Fibroblast of the aortic adventitia (primary cell): ENCODE measurements at places on chromosomes 1 and 21. TPM values are rescaled to one million over a fixed set of nuclear protein-coding genes. Genes with fewer than 3 reads are reported as not detected.

DNA sequence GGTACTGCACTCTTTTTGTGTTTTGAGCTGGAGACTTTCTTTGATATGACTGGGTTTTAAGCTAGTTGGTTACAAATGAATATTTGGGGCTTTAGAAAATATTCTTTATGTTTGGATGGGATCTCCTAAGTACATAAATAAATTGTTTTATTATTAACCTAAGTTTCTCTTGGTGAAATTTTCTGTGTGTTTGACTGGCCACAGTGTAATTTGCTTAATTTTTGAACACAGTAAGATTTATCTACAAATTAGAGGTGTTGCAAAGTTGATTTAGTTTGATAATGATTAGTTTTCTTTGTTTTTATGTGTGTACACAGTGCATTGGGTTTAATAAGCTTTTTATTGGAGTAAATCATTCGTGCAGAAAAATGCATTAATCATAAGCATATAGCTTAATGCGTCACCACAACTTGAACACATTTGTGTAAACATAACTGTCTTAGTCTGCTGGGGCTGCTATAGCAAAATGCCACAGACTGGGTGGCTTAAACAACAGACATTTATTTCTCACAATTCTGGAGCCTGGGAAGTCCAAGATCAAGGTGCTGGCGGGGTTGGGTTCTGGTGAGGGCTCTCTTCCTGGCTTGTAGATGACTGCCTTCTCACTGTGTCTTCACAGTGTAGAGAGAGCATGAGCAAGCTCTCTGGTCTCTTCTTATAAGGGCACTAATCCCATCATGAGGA lies 17.4 kb upstream of the SLC6A9 start:
- peak; percentile 39 for DNase-seq

GRCh38 chr1:204257446-204257845 lies 43.7 kb upstream of the GOLT1A start:
- DNase-seq: no peak

DNA sequence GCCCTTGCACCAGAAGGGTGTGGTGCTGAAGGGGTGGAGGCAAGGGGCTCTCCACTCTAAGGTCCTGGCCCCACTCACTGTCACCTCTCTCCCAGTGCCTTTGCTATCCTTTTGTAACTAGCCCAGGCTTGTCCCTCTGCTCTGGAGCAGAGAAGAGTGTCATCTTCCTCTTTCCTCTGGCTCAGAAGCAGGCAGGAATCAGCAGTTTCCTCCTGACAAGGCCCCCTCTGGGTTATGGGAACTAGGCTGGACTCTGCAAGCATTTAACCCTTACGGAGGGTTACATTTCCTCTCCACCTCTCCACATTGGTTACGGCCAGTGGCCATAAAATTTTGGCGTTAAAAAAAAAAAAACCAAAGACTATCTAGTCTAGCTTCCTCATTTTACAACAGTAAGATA lies 30.4 kb downstream of the PLXNA2 start:
- no peak for DNase-seq

DNA sequence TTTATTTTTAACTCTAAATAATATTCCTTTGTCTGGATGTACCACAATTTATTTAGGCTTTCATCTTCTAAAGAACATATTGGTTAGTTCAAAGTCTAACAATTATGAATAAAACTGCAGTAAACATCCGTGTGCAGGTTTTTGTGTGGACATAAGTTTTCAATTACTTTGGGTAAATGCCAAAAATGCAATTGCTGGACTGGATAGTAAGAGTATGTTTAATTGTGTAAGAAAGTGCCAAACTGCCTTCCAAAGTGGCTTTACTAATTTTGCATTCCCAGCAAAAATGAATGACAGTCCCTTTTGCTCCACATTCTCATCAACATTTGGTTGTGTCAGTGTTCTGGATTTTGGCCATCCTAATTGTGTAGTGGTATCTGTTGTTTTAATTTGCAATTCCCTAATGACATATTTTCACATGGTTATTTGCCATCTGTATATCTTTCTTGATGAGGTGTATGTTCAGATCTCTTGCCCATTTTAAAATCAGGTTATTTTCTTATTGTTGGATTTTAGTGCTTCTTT lies 113.8 kb downstream of the DPYD start:
- no peak for DNase-seq

DNA sequence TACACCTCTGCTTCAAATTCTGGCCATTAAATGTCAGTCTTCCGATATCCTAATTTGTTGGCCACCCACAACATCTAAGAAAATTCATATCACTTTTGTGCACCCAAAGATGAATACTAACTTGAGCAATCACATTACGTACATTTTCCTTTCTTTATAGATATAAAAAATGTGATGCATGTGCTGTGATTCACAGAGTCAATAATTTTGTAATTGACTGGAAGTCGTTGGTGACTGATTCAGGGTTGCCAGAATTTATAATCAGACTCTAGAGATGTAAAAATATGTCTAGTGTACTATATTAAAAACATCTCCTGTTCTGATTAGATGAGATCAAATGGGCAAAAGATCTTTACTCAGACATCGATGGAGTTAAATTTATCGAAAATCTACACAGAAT lies 150.0 kb upstream of the KCTD3 start:
- DNase-seq: no peak

GRCh38 chr21:31618696-31619430 lies 40.6 kb upstream of the SOD1 start:
- DNase-seq: no peak

GRCh38 chr1:92095874-92096273 lies 15.7 kb downstream of the BTBD8 start:
- DNase-seq: no peak

DNA sequence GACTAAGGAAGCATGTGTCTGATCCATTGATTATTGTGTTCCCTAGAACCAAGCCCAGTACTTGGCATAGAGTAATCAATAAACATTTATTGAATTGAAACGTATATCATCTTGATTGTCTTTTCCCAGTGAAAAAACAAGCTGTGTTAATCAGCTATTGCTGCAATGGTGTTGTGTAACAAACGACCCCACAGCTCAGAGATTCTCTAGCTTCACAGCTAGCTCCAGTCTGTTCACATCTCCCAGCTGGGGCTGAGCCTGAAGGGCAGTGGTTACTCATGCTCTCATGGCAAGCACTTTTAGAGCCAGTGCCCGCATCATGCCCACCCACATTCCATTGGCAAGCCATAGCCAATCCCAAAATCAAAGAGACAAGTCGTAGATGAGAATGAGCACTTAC lies 237.4 kb upstream of the RAB4A start:
- no peak for DNase-seq

- no peak for DNase-seq
These were observed 101.0 kb downstream of the MRPL39 start for GRCh38 chr21:25506261-25506660.

DNA sequence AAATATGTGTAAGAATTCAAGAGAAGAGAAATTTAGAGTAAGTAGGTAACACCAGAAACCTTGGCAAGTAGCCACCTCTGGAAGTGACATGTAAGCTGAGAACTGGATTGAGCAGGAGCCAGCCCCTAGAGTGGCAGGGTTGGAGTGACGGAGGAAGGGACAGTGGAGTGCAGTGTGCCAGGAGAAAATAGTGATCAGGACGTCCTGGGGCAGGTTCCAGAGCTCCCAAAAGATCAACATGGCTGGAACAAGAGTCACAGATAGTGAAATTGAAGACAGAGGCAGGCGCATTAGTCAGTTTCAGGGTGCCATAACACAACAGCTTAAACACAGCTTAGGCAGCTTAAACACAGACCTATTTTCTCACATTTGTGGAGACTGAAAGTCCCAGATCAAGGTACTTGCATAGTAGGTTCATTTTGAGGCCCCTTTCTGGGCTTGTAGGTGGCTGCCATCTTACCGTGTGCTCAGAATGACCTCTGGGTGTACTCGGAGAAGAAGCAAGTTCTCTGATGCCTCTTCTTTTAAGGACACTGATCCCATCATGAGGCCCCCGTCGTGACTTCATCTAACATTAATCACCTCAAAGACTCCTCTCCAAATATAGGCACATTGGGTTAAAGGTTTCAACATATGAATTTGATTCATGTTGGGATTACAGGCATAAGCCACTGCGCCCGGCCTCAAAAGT lies 37.2 kb downstream of the GNPAT start:
- DNase-seq: no peak

- no peak for DNase-seq
These were observed 97.5 kb upstream of the KCNJ6 start for GRCh38 chr21:38013741-38014140.

DNA sequence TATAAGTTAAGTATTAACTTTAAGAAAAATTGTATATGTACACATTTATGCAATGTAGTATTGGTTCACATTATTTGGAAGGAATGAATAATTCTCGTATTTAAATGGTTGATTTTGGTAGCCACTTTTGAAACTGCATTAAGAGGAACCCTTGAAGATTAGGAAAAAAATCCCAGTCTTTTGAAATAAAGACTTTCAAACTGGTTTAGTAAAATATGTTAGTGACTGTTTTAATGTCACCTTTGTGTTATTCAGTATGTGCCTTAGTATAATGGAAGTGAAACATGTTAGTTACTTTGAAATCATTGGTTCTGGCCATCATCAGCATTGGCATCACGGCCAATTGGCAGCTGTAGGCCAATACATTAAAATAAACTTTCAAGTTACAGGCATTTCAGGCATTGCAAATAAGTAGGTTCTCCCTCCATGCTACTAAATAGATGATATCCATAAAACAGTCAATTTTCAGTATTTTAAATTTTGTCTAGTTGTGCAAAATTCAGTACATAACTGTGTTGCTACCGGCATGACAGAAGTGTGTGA lies 4.4 kb downstream of the MIER1 start:
- DNase-seq: no peak

DNA sequence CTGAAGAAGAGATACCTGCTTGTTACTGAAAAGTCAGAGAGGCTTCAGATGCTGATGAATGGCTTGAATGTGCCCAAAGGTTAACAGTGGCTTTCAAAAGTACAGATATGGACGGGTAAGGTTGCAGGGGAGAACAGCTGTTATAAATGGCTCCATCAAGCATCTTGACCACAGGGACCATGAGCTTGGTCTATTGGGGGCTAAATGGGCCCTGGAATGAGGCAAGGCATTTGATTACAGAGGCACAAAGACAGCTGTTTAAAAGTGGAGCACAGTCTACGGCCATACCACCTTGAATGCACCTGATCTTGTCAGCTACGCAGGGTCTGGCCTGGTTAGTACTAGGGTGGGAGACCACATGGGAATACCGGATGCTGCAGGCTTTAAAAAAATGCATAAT lies 48.3 kb downstream of the C1orf198 start:
- DNase-seq: no peak

- DNase-seq: no peak
These were observed 50.2 kb downstream of the PCNX2 start for GRCh38 chr1:233245191-233245765.

DNA sequence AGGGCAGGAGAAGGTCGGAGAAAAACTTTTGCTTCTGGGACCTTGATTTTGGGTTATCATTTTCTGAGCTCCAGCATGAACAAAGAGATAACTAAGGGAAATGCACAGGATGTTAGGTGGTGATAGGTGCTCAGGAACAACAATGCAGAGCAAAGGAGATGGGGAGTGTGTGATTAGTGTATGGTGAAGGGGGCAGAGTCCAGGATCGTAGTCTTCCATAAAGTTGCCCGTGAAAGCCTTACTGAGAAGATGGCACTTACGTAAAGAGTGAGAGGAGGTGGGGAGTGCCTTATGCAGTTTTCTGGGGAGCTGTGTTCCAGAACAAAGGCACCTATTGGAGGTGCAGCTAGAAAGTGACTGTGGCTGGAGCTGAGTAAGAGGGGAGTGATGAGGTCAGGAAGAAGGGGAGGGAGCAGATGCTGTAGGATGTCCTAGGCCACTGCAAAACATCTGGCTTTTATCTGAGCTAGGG lies 11.6 kb downstream of the KCNK1 start:
- no peak for DNase-seq

- DNase-seq: no peak
These were observed 253.1 kb downstream of the SDCCAG8 start for GRCh38 chr1:243508943-243509342.

- no peak for DNase-seq
These were observed 548 bp upstream of the CDC20 start for GRCh38 chr1:43358121-43358745.

DNA sequence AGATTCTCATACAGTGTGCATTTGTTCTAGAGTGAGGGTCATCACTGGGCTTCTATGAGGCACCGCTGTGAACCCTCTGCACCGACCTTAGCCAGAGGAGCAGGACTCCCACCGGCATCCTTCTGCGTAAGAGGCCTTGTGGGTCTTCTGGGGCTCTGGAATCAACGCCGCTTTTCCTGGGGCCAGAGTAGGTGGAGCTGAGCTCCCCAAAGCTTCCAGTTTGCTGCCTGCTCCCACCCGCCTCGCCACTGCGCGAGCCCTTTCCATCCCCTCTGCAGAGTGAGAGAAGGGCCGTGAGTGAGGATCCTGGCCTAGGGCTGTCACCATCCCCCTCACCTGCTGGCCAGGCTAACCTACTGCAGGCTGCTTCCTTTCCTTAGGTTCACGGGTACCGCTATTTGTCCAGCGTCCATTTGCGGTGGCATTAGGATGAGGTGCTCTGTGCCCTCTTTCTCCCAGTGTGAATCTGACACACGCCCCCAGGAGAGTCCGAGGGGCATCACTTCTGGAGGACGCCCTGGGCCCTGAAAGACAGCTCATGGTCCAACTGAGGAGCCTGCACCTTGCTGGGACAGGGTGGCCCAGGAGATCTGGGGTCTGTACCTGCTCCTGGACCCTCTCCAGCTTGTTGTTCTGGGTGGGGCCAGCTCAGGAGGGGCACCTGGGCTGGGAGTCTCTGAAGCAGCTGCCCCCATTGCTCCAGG lies 36.2 kb downstream of the UMODL1 start:
- no peak for DNase-seq

GRCh38 chr1:43993206-43993914 lies 2.0 kb downstream of the CCDC24 start:
- no peak for DNase-seq

DNA sequence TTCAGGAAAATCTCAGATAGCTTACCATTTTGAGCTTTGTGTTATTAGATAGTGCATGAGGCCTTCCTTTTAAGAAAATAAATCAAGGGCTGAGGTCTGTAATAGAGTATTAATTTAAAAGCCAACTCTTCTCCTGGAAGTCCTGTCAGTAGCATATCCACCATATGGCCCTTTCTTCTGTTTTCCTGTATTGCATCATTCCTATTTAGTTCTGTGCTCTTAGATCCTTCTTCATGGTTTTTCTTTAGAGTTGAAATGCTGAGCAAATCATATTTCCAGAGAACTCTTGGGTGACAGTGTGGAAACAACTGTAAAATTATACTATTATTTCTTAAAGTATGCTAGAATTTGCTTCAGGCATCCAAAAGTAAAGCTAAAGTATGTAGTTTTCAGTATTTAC lies 91.7 kb downstream of the TTC3 start:
- peak; percentile 47 for DNase-seq

Gene BNIPL
- 0.18 and 0.33 TPM in 2 replicates for total RNA-seq

Gene NTNG1
- 2.0 and 20.9 TPM in 2 replicates for total RNA-seq

Gene ATP1A2
- 0.27 TPM in 1 of 2 replicates, not detected in the other for total RNA-seq

Gene TMEM61
- 0.18 TPM in 1 of 2 replicates, not detected in the other for total RNA-seq

Gene AJAP1
- total RNA-seq: under 0.01 and 0.57 TPM in 2 replicates

Gene SLC25A34
- 0.54 and 0.65 TPM in 2 replicates for total RNA-seq

Gene ZC3H12A
- total RNA-seq: 5.3 and 8.2 TPM in 2 replicates

Gene ZSWIM5
- total RNA-seq: 0.49 and 4.7 TPM in 2 replicates

Gene PLA2G2A
- 0.27 TPM in 1 of 2 replicates, not detected in the other for total RNA-seq
